ENCODE measurements at places on chromosomes 6 and 20.

GRCh38 chr6:23091795-23092194 lies 522.4 kb downstream of the HDGFL1 start:
- no peak for DNase-seq

DNA sequence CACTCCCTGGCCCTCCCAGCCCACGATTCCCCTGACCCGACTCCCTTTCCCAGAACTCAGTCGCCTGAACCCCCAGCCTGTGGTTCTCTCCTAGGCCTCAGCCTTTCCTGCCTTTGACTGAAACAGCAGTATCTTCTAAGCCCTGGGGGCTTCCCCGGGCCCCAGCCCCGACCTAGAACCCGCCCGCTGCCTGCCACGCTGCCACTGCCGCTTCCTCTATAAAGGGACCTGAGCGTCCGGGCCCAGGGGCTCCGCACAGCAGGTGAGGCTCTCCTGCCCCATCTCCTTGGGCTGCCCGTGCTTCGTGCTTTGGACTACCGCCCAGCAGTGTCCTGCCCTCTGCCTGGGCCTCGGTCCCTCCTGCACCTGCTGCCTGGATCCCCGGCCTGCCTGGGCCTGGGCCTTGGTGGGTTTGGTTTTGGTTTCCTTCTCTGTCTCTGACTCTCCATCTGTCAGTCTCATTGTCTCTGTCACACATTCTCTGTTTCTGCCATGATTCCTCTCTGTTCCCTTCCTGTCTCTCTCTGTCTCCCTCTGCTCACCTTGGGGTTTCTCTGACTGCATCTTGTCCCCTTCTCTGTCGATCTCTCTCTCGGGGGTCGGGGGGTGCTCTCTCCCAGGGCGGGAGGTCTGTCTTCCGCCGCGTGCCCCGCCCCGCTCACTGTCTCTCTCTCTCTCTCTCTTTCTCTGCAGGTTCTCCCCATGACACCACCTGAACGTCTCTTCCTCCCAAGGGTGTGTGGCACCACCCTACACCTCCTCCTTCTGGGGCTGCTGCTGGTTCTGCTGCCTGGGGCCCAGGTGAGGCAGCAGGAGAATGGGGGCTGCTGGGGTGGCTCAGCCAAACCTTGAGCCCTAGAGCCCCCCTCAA lies at the start of gene LTA:
TSS of gene LTA (plus strand) at position 249 of the 871 bp plus-strand sequence. CDS start at position 703, 454 bp downstream.
- no peak for DNase-seq

- no peak for DNase-seq
These were observed 15.7 kb upstream of the TGM3 start for GRCh38 chr20:2280082-2280481.

DNA sequence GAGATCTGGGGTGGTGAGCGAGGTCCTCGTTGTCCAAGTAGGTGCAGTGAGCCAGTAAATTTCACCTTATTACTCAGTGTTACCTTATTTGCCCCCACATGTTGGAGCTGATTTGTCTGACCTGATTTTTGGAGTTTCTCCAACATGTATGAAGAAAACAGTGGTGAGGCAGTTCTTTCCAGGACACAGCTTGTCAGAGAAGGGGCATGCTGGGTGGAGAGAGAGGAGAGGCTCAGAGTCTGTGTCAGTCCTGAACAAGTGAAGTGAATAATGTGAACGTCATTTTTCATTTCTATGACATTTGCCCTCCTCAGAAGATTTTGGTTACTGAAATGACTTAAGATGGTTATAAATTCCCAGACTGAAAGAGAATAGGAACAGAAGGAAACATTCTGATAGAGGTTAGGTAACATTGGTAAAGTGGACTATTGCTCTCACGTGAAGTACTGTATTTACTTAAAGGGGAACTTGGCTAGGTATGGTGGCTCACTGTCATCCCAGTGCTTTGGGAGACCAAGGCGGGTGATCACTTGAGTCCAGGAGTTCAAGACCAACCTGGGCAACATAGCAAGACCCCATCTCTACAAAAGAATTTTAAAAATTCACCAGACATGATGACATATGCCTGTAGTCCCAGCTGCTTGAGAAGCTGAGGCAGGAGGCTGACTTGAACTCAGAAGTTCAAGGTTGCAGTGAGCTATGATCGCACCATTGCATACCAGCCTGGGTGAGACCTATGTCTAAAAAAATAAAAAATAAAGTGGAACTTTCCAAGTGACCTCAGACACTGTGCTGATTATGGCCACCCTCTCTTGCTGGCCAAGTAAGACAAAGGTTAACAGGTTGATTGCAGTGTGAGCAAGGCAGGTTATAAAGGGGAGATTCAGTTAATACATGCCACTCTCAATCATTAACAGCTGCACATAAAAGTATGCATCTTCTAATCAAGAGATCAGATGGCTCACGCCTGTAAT lies 184.3 kb downstream of the EDN1 start:
- DNase-seq = no peak

Data from GM12891 (cell line).